ENCODE measurements at places on chromosomes 5 and 9.

DNA sequence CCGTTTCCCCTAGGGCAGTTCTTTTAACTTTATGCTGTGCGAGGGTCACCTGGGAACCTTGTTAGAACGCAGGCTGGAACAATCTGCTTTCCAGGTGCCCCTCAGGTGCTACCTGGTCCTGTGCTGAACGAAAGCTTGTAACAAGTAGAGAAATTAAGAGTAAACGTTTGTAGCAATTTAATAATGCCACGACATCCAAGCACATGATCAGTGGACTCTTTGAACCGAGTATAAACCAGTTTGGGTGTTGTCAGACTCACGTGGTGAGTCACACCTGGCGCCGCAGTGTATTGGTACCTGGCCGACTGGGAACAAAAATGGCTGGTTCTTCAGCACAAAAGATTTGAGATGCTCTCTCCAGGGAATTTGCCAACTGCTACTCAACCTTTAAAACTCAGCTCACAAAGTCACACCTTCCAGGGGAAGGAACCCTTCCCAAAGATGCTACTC is 926 bp upstream of the MYO10 start:
- DNase-seq: no peak

GRCh38 chr5:634191-634590 is 22.1 kb downstream of the CEP72 start:
- no peak for DNase-seq

DNA sequence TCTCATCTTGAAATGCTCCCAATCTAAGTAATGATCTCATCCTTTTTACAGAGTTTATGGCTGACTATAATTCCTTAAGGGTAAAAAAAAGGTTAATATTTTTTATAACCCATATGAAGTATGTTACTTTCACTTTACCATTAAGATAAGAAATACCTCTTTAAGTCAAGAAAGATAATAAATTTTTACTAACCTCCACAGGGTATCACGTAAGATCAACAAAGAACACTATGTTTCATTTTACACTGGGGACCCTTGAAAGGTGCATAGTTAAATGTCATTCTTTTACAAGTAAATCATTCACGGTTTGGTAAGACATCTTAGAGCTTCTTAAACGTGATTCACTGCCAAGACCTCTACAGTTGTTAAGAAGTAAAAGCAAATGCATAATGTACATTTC is 472.7 kb upstream of the CDH9 start:
- no peak for DNase-seq

DNA sequence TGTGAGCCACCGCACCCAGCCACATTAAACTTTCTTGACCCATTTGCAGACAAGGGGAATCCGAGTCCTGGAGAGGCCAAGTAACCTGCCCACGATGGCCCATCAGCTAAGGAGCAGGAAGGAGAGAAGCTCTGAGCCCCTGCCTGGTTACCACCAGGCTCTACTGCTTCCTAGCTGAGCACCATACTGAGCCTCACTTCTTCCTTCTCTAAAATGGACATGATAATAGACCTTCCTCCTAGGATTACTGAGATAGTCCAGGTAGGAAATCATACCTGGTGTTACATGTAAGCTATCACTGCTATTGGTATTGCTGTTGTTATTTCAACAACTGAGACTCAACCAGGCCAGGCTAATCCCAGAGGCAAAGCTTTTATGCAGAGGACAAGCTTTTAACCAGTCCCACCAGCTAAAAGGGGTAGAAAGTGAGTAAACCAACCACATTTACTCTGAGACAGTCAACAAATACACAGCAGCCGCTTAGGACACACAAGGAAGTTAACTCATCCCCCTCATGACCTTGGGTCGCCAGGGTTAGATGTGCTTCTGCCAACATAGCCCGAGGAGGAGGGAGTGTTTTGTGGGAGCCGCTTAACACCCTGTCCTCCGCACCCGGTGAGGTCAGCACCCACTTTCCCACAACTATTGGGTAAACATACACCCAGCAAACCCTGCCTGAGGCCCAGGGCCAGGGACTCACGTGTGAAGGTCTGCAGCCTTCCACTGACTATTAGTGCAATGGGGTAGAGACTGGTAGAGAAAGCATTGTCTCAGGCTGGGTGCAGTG is 20.6 kb upstream of the PTGES start:
- DNase-seq: no peak

DNA sequence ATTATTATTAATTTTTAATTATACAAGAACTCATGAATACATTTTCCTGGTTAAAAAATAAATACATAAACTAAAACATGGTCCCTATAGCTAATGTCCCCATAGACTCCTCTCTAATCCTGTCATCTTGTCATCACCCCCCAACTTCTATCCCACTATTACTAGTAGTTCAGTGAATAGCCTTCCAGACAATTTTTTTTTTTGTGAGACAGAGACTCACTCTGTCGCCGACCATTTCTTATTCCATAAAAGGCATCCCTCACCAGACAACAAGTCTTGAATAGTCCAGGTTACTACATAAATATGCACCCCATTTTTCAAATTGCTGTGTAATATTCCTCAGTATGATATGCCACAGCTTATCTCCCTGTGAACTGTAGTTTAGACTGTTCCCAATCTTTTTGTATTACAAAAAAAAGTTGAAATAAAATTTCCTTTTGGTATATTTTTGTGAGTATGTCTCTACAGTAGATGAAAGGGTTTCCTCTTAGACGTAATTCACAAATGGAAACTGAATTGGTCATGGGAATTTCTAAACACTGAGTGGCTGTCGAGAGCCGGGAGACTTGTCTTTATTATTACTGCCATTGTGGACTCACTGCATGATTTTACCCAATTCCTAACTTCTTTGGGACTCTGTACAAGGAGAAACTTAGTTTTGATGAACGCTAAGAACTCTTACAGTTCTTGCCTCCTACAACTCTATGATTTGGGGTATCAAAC is 6.4 kb upstream of the ABLIM3 start:
- DNase-seq: no peak

DNA sequence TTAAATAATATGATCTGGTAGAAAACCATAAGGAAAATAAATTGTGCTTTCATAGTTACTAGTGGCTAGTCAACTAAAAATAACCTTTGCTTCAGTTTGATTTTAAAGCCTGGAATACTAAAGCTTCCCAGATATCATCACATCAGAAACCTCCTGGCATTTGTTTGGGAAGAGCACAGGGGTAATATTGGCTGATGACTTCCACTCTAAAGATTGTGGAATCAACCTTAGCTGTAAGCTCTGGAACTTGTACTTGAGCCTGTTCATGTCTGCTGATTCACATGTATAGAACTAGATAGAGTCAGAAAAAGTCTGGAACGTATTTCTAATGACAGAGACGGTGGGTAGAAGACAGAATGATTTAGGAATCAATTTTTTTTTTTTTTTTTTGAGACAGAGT is 345.0 kb downstream of the CWC27 start:
- no peak for DNase-seq

GRCh38 chr5:38297830-38298608 is 39.7 kb downstream of the EGFLAM start:
- DNase-seq: no peak

GRCh38 chr5:114223866-114224265 is 138.0 kb upstream of the KCNN2 start:
- no peak for DNase-seq

DNA sequence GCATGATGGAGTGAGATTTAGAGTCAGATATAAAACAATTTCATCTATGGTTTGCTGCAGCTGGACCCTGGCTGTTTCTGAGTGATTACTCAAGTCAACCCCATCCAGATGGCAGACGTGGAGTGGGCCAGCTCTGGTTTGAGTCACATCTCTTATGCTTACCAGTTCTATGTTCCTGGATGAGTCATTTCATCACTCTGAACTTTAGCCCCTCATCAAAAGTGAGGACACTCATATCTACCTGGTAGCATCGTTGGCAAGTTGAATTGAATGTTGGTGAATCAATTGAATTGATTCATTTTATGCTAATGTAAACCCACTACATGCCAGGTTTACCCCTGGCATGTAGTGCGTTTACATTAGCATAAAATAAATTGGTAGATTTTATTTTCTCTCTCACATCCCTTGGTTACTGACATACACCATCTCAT is 176.4 kb downstream of the FGF18 start:
- no peak for DNase-seq

DNA sequence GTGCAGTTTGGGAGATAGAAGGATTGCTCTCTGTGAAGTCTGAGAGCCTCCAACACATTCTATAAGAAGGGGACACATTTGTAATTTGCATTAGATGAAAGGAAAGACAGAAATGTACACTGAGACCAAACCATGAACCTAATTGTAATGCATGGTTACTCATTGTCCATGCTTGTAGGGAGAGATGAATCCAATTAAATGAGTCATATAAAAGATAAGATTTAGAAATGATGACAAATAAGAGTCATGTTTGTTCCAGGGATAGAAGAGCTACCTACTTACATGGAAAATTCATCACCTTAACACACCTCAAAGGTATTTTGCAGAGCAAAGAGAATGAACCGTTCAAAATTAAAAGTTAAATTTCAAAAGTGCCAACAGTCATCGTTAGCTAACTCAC is 85.1 kb downstream of the FBXL7 start:
- no peak for DNase-seq

DNA sequence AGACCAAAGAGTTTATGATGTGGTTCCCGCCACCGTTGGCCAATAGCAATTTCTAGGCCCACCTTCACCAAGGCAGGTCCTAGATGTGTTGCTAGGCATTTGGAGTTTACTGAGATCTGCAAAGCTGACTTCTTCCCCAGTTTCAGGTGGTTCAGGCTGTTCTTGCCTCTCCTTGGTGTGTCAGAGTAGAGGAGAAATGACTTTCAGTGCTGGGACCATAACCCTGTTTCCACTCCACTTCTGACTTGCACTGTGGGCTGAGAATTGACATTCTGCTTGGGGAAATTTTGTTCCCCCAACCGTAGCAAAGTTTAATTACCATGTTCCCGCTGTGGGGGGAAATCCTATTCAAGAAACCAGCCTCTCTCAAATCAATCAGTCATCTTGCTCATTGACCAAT is 128.0 kb upstream of the GABRP start:
- no peak for DNase-seq

- DNase-seq: no peak
These were observed 558 bp upstream of the SMAD5 start for GRCh38 chr5:136132087-136132486.

DNA sequence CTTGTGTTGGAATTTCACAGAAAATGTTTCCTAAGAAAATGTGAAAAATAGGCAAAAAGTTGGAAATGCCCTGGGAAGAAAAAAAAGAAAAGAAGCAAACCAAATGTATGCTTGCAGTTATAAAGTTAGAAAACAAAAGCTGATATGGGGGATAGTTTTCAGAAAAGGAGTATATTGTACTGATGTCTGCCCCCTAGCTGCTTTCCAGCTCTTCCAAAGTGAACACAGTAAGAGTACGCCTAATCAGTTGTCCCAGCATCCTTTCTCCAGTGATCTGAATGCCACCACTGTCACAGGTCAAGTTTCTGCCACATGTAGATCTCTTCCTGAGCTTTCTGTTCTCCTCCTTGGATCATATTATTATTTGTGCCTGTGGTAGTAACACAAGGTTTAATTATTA is 5.8 kb downstream of the TYRP1 start:
- DNase-seq: no peak

- DNase-seq: peak; percentile 69
These were observed 2.3 kb downstream of the KLF9 start for GRCh38 chr9:70411930-70412831.

- peak; percentile 35 for DNase-seq
These were observed 84.1 kb upstream of the DMRT1 start for GRCh38 chr9:757246-757881.

DNA sequence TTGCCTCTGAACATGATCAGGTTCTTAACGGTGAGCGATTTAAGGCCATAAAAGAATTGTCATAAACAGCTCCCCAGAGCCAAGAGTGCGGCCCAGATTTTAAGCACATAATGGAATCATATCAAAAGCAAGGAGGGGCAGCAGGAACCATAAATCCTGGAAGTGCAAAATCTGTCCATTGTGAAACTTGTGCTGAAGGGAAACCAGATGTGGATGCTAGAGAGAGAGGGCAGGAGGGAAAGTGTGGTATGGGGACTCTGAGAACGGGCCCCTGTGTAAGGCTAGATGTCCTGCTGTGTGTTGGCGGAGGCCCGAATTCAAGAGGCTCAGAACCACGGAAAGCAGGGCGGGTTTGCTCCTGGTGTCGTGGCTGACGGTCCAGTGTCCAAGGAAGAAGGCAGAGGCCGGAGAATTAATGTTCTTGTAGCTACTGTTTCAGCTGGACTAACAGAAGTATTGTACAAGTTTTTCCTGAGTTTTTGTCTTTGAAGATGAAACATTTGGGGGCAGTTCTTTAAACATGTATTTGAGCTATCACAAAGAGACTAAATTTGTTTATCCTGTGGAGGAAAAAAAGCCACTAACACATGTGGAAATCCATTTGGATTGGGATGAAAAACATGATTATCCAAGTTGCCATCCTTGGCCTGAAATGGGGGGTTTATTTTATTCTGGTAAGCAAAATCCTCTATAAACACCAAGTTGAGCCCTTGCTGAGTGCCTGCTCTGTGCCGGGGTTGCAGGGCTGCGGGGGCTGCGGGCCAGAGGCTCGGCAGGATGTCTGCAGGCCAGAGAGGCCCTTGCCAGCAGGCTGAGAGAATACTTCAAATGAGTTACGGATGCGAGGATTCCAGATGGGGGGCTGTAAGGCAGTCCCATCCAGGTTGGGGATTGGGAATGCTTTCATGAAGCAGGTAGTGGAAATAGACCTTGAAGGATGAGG is 9.2 kb upstream of the CXCL14 start:
- DNase-seq: no peak

DNA sequence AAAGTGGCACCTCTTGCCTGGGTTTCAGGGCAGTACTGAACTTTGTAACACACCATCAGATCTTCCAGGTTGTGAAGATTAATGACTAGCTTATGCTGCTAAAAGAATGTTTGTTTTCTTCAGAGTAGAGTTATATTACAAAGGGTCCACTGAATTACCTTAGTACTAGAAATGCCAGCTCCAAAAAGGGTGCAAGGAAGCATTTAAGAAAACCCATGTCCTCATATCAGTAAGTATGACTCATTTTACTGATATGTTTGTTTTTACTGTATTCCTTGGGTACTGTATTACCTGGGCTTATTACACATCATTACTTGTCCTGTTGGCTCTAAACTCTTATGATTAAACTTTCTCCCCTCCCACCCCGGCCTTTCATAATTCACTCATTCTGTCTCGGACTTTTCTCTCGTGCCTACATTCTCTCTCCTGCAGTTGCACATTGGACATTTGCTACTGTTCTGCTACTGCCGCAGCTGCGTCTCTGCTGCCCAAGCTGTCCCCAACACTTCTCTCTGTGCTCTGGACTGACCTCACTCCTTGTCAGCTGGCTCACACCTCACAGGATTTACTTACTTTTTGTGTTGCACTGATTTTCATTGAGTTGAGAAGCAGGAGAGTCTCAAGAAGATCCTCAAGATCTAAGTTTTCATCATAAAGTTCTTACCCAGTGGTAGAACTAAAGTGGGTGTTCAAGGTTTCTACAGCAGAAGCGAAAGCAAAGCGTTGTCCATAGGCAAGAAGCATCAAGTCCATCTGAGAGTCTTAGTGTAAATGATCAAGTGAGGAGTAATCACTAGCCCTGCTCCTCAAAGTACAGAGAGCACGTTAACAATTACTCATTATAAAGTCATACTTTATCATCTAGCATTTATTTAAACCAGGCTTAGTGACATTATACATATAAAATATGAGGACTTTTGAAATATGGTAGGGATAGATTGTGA is 53.2 kb upstream of the C9orf72 start:
- no peak for DNase-seq

GRCh38 chr9:69454321-69454720 is 129.3 kb downstream of the ENTREP1 start:
- DNase-seq: no peak

GRCh38 chr9:106075960-106076327 is 381.6 kb downstream of the TMEM38B start:
- DNase-seq: no peak

- no peak for DNase-seq
These were observed 24.9 kb downstream of the ARHGEF37 start for GRCh38 chr5:149605998-149606724.
